AML-193 (cell line): ENCODE measurements at places on chromosomes 11 and 22.

DNA sequence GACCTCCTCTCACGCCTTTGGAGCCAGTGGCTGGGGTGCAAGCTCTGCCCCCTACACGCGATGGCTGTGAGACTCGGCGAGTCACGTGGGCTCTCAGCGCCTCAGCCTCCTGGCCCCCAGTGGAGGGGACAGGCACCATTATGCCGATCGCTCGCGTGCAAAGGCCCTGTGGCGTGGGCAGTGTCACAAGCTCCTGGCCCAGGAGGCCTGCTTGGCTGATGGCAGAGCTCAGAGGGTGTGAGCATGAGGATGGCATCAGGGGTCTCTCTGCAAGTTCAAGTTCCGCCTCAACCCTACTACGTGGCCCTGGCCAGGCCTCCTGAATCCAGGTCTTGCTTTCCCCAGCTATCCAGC lies 90.8 kb upstream of the KCNQ1OT1 start:
- no peak for DNase-seq

DNA sequence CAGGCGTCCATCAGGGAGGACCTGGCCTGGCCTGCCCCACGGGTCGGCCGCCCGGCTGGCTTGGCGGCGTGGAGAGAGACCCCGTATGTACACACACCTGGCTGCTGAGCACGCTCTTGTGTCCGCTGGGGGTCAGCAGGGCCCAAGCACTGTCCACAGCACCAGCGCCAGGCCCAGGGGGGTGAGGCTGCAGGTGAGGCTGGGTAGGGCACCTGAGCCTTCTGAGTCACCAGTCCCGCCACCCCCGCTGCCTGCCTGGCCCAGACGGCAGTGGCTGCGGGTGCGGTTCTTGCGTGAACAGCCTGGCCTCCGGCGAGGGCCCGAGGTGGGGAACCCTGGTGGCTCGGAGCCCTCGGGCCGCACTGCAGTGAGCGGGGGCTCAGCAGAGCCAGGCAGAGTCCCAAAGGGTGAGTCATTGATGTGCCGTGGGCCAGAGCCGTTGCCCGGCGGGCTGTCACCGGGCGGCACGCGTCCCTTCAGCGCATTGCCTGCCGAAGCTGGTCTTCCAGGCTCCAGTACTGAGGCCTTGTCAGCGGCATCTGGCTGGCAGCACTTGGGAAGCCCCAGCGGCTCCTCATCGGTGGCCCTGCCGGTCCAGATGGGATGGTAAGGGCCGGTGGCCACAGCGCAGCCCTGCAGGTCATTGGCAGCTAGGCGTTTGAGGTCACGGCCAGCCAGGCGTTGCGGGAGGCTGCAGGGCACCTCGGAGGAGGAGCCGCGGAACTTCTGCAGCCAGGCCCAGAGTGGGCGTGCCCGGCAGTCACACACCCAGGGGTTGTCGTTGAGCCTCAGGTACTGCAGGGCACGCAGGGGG lies 26.3 kb downstream of the RTN4R start:
- DNase-seq, result no peak

GRCh38 chr11:80632156-80632555 lies 1191.3 kb upstream of the TENM4 start:
- DNase-seq, result no peak

- no peak for DNase-seq
These were observed 29.8 kb upstream of the TECTA start for GRCh38 chr11:121070951-121071845.

DNA sequence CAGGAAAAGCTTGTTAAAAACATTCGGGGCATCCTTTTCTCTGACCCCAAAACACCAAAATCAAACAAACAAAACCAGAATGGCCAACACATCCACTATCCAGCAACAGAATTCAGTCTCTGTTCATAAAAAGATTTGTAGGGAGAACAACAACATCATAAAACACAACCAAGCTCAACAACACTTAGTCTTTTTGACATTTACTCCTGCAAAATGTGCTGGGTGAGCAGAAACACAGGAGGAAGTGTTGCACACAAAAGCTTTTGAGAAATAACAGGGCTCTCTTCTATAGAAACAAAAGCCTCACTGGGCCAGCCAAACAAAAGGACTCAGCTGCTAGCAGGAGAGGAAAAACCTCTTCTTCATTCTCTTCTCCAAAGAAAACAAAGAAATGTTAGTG lies 736.0 kb upstream of the CCDC90B start:
- no peak for DNase-seq

- DNase-seq, result no peak
These were observed 28.5 kb downstream of the CELF1 start for GRCh38 chr11:47524291-47524874.

DNA sequence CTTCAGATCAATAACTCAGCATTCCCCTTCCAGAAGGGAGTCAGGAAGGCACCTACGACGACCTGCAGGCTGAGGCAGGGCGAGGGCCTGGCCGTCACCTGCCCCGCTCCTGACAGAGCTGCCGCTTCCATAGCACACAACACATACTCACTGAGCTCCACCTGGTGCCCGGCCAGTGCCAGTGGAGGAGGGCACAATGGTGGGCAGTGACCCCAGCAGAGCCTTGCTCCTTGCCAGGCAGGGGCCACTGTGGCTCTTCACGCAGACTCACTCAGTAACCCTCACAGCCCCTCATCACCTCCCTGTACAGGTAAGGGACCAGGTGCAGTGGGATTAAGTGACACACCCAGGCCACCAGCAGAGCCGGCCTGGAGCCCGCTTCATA lies 24.6 kb downstream of the LRFN4 start:
- no peak for DNase-seq

DNA sequence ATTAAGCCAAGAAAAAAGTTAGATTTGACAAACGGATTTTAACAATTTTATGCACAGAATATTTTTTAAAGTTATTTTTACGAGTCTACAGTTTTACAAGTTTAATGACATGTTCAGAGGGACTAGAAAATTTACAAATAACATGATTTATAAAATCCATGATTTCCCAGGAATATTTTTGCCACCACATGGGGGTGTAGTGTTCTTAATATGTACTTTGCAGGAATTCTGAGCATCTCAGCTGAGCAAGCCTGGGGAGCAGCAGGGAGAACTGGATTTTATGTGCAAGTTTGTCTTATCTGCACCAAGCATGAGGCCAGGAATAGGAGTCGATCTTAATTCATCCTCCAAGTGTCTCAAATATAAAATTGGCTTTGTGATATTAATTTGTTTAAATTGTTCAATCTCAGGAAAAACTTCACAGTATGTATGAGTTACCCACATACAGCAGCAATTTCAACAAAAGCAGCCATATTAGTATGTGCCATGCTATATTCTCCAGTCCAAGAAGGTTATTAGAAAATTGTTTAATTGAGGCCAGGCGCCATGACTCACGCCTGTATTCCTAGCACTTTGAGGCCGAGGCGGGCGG lies 826.3 kb downstream of the DLG2 start:
- no peak for DNase-seq
